Esophagus mucosa (tissue), 1 donor: ENCODE measurements at places on chromosomes 4 and X. TPM values are rescaled to one million over a fixed set of nuclear protein-coding genes. Genes with fewer than 3 reads are reported as not detected.

- ATAC-seq, result no peak
These were observed 247.9 kb downstream of the CCSER1 start for GRCh38 chr4:90375081-90375480.

- no peak for ATAC-seq
These were observed 383.7 kb downstream of the NAF1 start for GRCh38 chr4:162782778-162783525.

- no peak for ATAC-seq
These were observed 481.0 kb downstream of the BCOR start for GRCh38 chrX:39616731-39617130.

- ATAC-seq, result no peak
These were observed 16.2 kb upstream of the PSAPL1 start for GRCh38 chr4:7450775-7451433.

DNA sequence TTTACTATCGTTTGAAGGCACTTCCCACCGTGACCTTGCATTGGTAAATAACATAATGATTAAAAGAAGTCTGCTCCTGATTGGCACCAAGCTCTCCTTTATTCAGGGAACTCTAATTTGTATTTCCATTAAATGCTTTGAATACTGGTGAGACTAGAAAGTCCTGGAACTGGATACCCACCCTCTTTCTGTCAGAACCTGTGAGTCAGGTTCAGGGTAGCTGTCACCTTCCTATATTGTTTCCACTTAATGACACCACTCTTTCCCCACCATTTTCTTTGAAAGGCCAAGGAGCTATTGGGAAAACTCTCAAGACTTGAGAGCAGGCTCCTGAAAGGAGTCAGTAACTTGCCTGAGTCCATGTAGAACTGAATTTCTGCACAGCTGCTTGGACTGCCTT, 55.9 kb upstream of the RASSF6 start:
- ATAC-seq, result peak; percentile 42

DNA sequence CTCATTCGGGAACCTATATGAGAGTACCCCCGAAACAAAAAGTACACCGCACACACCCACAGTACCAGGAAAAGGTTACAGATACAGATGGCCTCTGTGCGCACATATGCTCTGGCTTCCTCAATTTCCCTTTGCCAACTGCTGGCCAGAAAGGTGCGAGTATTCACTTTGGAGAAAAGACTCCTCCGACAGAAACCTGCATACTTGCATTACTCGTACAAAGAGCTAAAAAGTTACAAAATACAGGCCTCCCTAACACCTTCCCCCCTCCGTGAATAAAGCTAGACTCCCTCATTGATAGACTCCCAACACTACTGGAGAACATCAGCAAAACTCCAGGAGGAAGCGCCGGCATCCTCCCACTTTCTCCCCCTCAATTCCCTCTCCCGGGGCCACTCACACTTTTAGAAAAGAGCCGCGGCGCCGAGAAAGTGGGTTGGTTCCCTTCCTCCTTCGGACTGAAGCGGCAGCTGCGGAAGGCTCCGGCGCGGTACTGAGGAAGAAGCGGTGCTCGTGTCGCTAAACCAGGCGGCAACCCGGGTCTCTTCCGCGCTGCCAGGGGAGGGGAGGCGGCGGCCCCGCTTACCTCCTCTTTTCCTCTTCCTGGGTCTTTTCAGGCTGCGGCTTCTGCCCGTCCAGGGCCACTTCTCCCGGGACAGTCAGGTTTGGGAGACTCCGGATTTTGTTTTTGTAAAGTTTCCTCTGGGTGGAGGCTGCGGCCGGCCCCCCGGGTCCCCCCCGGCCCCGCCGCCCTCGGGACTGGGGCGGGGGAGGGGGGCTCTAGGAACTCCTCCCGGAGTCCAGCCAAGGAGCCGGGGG, 1.1 kb downstream of the FBXW7 start:
- no peak for ATAC-seq

- ATAC-seq, result no peak
These were observed 228.8 kb upstream of the PGRMC2 start for GRCh38 chr4:128516301-128516969.

- no peak for ATAC-seq
These were observed 8.2 kb upstream of the EFNB1 start for GRCh38 chrX:68820476-68821110.

The RAB40A gene
- total RNA-seq, result 0.16 TPM

The IL15 gene
- 1.9 TPM for total RNA-seq

The AWAT2 gene
- total RNA-seq, result not detected

The AR gene
- total RNA-seq, result 0.48 TPM
